Glutamatergic neuron (in vitro differentiated cells): ENCODE measurements at places on chromosomes 5 and 9.
A peak's percentile ranks its signal among the peaks of the same experiment; 100 is the strongest.

DNA sequence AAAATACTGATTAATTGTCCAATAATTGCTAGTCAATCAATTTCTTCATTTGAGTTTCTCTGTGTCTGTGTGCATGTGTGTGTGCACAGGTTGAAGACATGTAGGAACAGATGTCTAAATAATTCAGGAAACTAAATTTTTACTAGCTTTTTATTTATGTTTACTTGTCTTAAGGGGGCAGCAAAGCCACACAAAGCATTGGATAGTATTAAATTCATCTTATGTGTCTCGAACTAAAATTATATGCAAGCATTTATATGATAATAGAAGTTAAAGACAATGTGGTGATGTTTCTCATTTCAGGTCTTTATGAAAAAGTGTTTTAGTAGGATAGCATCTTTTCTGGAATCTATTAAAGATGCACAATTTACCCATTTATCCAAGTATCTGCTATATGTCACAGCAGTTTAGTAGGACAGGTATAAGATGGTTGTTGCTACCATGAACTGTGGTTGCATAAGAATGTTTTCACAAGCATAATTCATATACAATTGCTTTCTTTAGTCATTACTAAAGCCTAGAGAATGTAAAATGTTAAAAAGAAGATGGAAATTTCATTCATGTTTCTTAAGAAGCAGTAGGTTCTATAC is 784.6 kb upstream of the NUDT12 start:
- peaks cover 6% of the 10 kb centered on the region for H3K4me1 ChIP-seq
- H3K27me3 ChIP-seq, result no peaks in the 10 kb centered on the region
- no peak for DNase-seq
- no peaks in the 10 kb centered on the region for H3K36me3 ChIP-seq
- no peak overlapping the region for H3K4me3 ChIP-seq

DNA sequence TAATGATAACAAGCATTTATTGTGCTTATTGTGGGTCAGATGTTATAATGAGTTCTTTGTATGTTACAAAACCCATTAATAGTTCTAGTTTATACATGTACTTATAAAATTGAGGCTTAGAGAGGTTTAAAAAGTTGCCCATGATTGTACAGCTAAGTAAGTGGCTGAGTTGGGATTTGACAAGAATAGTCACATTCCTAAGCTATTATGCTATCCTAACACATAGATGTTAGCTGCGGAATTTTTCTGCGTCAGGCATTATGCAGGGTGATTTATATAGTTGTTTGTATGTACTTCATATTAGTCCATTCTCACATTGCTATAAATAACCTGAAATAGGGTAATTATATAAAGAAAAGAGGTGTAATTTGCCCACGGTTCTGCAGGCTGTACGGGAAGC is 12.5 kb downstream of the COMMD10 start:
- H3K36me3 ChIP-seq, result no peaks in the 10 kb centered on the region
- DNase-seq, result no peak
- no peak overlapping the region for H3K4me3 ChIP-seq
- no peaks in the 10 kb centered on the region for H3K4me1 ChIP-seq

DNA sequence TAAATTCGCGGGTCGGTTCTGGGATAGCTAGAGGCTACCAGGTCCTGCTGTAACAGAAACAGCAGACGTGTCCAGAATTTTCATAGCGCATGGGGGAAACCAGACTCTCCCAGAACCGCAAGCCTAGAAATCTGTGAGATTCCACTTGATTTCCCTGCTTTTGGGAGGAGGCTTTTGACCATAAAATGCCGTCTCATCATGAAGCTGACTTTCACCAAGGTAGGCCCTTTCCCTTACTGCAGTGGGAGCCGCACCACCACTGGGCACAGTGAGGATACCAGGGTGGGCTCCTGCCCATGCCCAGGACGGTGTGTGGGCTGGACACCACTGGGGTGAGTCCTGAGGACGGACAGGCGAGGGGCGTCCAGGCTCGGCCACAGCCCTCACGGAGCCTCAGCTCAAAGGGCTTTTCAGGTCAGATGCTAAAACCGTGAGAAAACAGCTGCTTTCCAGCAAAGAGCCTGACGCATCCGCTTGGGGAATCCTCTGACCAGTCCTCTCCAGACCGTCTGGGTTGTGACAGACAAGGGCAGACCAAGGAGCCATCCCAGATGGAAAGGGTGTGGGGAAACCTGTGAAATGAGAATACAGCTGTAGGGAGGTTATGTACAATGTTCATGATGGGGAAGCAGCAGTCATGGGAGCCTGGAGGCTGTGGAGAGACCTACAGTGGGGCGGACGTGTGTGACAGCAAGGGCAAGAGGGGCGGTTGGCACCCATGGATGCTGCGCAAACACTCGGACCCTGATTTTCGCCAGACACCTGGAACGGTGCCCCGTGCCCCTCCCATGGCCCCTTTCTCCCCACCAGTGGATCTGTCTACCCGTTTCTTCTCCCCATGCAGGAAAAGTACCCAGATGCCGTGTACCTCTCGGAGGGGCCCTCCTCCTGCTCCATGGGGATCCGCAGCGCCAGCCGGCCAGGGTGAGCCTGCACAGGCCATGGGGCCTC is 59.2 kb downstream of the IPPK start:
- peaks cover 5% of the 10 kb centered on the region for H3K27me3 ChIP-seq
- DNase-seq, result no peak
- H3K36me3 ChIP-seq, result peaks cover 4% of the 10 kb centered on the region
- H3K4me1 ChIP-seq, result peaks cover 8% of the 10 kb centered on the region
- no peak overlapping the region for H3K27ac ChIP-seq

- no peak overlapping the region for H3K4me3 ChIP-seq
- no peak for DNase-seq
- no peaks in the 10 kb centered on the region for H3K36me3 ChIP-seq
- no peak overlapping the region for H3K27ac ChIP-seq
- no peaks in the 10 kb centered on the region for H3K27me3 ChIP-seq
Measured at GRCh38 chr5:126808521-126808988, 31.6 kb downstream of the LMNB1 start.

GRCh38 chr9:117250610-117251215 is 164.1 kb downstream of the ASTN2 start:
- H3K27me3 ChIP-seq, result peaks cover 2% of the 10 kb centered on the region
- H3K27ac ChIP-seq, result no peak overlapping the region
- DNase-seq, result no peak

- no peak overlapping the region for H3K27ac ChIP-seq
- H3K4me3 ChIP-seq, result no peak overlapping the region
- H3K36me3 ChIP-seq, result peaks cover 4% of the 10 kb centered on the region
- no peak for DNase-seq
- H3K4me1 ChIP-seq, result peaks cover 10% of the 10 kb centered on the region
- peaks cover 9% of the 10 kb centered on the region for H3K27me3 ChIP-seq
Measured at GRCh38 chr5:179905161-179905560, 2.5 kb downstream of the TBC1D9B start.

- H3K27ac ChIP-seq, result no peak overlapping the region
- H3K27me3 ChIP-seq, result no peaks in the 10 kb centered on the region
- H3K36me3 ChIP-seq, result no peaks in the 10 kb centered on the region
- H3K4me3 ChIP-seq, result no peak overlapping the region
- DNase-seq, result no peak
- no peaks in the 10 kb centered on the region for H3K4me1 ChIP-seq
Measured at GRCh38 chr5:99054972-99055371, 126.2 kb upstream of the CHD1 start.

GRCh38 chr5:82351754-82352145 is 73.6 kb upstream of the RPS23 start:
- no peaks in the 10 kb centered on the region for H3K27me3 ChIP-seq
- peaks cover 11% of the 10 kb centered on the region for H3K4me1 ChIP-seq
- H3K27ac ChIP-seq, result no peak overlapping the region
- DNase-seq, result no peak
- no peak overlapping the region for H3K4me3 ChIP-seq
- H3K36me3 ChIP-seq, result no peaks in the 10 kb centered on the region

DNA sequence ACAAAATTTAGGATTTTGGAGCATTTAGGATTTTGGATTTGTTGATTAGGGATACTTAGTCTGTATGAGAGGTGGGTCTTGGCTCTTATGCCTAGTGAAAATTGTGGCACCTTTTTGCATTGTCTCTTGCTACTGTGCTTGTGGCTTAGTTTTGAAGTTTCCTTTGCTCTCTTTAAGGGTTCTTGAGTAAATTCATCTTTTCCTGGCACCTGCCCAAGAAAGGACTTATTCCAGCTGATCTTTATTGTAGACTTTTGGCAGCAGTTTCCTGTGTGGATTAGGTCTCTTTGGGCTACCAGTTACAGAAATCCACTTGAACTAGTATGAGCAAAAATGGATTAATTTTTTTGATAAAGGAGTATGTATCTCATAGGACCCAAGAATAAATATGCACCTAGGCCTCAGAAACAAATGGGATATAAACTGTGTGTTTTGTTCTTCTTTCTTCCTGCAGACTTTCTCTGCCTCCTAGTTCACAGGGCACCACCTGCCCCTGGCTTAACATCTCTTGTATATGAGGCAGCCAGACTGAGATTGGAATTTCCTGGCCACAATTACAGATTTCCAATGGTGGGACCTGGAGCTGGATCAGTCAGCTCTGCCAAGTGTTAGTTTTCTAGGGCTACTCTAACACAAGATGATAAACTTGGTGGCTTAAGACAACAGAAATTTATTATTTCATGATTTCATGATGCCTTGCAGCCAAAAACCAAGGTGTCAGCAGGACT is 44.6 kb downstream of the FOCAD start:
- no peaks in the 10 kb centered on the region for H3K27me3 ChIP-seq
- peaks cover 7% of the 10 kb centered on the region for H3K4me1 ChIP-seq
- no peak overlapping the region for H3K4me3 ChIP-seq
- no peak for DNase-seq
- no peaks in the 10 kb centered on the region for H3K36me3 ChIP-seq

GRCh38 chr9:79687131-79687447 is 115.3 kb downstream of the TLE4 start:
- no peak overlapping the region for H3K27ac ChIP-seq
- peaks cover 11% of the 10 kb centered on the region for H3K4me1 ChIP-seq
- DNase-seq, result no peak
- no peak overlapping the region for H3K4me3 ChIP-seq
- peaks cover 2% of the 10 kb centered on the region for H3K27me3 ChIP-seq

- H3K4me3 ChIP-seq, result no peak overlapping the region
- no peak overlapping the region for H3K27ac ChIP-seq
- peaks cover 6% of the 10 kb centered on the region for H3K4me1 ChIP-seq
- no peaks in the 10 kb centered on the region for H3K36me3 ChIP-seq
- H3K27me3 ChIP-seq, result peaks cover 3% of the 10 kb centered on the region
- DNase-seq, result no peak
Measured at GRCh38 chr5:137412136-137412535, 87.0 kb downstream of the SPOCK1 start.

GRCh38 chr9:123872710-123873109 is 57.2 kb downstream of the DENND1A start:
- no peak overlapping the region for H3K27ac ChIP-seq
- DNase-seq, result no peak
- H3K4me3 ChIP-seq, result no peak overlapping the region
- no peaks in the 10 kb centered on the region for H3K36me3 ChIP-seq

GRCh38 chr5:111584651-111585050 is 72.3 kb upstream of the STARD4 start:
- H3K4me3 ChIP-seq, result no peak overlapping the region
- no peak for DNase-seq
- H3K4me1 ChIP-seq, result no peaks in the 10 kb centered on the region
- no peaks in the 10 kb centered on the region for H3K36me3 ChIP-seq
- peaks cover 1% of the 10 kb centered on the region for H3K27me3 ChIP-seq

DNA sequence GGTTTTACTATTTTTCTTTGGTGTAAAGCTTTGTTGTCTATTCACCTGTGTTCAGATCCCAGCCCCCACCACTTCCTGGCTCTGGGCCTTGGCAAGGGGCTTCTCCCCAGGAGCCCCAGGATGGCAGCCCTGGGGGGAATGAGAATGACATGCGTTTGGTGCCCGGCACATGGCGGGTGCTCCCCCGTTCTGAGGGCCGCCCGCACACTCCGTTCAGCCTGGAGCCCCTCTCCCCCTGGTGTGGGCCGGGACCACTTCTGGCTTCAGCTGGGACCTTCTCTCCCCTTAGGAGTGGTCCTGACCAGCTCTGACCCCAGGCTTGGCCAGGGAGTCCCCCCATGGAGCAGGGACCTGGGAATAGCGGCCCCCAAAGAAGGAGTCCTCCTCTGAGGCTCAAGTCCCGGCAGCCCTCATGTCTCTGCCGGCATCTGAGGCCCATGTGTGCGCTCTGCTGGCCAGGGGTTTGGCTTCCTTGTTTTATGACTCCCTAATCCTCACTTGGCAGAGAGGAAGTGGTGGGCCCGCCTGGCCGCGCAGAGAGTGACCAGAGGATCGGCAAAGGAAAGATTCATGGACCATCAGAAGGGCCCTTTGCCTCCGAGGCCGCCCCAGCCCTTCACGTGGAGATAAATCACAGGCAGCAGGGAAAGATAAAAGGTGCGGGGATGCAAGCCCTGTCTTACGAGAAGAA is 57.0 kb upstream of the LMX1B start:
- H3K27ac ChIP-seq, result no peak overlapping the region
- DNase-seq, result no peak
- no peak overlapping the region for H3K4me3 ChIP-seq
- H3K27me3 ChIP-seq, result peaks cover 4% of the 10 kb centered on the region

GRCh38 chr9:91994422-91994821 is 44.4 kb upstream of the ROR2 start:
- DNase-seq, result no peak
- H3K27me3 ChIP-seq, result no peaks in the 10 kb centered on the region
- H3K4me1 ChIP-seq, result peaks cover 16% of the 10 kb centered on the region

- no peak for DNase-seq
- H3K4me1 ChIP-seq, result no peaks in the 10 kb centered on the region
- H3K27me3 ChIP-seq, result peaks cover 7% of the 10 kb centered on the region
Measured at GRCh38 chr9:116479967-116480366, 207.1 kb upstream of the TRIM32 start.

DNA sequence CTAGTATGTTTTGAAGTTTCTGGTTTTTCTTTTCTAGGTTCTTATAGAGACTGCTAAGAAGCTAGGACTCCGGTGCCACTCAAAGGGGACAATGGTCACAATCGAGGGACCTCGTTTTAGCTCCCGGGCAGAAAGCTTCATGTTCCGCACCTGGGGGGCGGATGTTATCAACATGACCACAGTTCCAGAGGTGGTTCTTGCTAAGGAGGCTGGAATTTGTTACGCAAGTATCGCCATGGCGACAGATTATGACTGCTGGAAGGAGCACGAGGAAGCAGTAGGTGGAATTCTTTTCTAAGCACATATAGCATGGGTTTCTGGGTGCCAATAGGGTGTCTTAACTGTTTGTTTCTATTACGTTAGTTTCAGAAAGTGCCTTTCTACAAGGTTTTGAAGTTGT is 52.2 kb downstream of the MTAP start:
- H3K4me1 ChIP-seq, result no peaks in the 10 kb centered on the region
- no peak overlapping the region for H3K4me3 ChIP-seq

- peak; percentile 21 for DNase-seq
- no peak overlapping the region for H3K4me3 ChIP-seq
- H3K36me3 ChIP-seq, result peaks cover 4% of the 10 kb centered on the region
- H3K4me1 ChIP-seq, result no peaks in the 10 kb centered on the region
Measured at GRCh38 chr9:134304690-134305089, 21.6 kb upstream of the RXRA start.

GRCh38 chr9:134390537-134390936 is 64.3 kb downstream of the RXRA start:
- no peak overlapping the region for H3K27ac ChIP-seq
- no peak overlapping the region for H3K4me3 ChIP-seq
- no peak for DNase-seq
- H3K4me1 ChIP-seq, result peaks cover 12% of the 10 kb centered on the region
- H3K36me3 ChIP-seq, result no peaks in the 10 kb centered on the region

- H3K27me3 ChIP-seq, result peaks cover 3% of the 10 kb centered on the region
- DNase-seq, result no peak
- H3K4me3 ChIP-seq, result no peak overlapping the region
- no peaks in the 10 kb centered on the region for H3K4me1 ChIP-seq
Measured at GRCh38 chr5:50958852-50959457, 292.5 kb downstream of the PARP8 start.
